Gastrocnemius medialis (tissue), 4 donors: ENCODE measurements at places on chromosomes 13 and 19.

- no peak for DNase-seq
Measured at GRCh38 chr19:46722004-46722380, 5.1 kb upstream of the PRKD2 start.

DNA sequence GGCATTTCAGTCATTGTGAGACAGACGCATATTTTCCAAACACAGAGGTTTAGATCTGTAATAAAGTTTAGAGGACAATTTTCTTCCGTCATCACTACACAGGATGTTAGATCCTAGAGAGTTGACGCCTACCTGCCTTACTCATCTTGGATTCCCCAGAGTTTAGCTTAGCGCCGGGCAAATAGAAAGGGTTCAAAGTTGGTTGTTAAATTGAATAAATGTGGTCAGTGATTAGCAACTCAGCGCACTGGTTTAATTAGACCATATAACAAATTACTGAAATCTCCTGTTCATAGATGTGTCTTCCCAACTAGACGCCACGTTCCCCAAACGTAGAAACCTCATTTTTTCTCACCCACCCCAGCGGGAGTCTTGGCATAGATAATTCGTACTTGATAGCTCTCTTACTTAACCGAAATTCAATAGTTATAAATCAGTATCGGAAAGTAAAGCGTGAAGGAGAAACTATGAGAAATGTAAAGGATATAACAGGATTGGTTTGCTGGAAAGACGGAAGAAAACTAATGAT, 726 bp upstream of the UFM1 start:
- no peak for DNase-seq

DNA sequence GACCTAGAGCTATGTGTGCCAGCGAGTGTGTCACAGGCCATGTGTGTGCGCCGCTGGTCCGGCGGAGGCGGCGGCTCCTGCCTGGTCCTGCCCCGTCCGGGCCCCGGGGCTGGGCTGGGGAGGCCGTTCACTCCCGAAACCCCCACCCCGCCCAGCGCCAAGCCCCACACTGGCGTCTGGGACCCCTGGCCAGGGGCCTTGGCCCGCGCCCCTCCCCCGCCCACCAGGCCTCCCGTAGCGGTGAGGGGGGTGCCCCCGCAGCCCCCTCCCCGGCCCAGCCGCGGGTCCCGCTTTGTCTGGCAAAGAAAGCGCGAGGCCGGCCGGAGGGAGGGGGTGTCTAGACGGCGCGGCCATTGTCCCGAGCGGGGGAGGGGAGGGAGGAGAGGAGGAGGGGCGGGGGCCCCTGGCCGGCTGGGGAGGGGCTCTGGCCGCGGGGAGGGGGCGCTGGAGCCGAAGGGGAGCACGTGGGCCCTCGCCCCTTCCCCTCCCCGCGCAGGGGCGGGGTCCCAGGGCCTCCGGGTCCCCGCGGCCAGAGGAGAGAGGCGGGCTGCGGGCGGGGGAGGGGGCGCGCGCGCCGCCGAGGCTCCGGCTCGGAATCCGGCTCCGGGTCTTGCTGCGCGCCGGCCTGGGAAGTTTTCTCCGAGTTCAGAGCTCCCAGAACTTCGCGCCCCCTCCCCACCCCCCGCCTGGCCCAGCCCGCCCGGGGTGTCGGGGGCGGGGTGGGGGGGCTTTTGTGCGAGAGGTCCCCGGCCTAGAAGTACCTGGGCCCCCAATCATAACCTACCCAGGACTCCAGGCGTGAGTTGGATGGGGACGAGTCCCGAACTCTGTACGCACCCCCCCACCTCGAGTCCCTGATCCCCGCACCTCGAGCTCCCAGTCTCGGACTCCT, 888 bp downstream of the NOTCH3 start:
- DNase-seq = no peak

DNA sequence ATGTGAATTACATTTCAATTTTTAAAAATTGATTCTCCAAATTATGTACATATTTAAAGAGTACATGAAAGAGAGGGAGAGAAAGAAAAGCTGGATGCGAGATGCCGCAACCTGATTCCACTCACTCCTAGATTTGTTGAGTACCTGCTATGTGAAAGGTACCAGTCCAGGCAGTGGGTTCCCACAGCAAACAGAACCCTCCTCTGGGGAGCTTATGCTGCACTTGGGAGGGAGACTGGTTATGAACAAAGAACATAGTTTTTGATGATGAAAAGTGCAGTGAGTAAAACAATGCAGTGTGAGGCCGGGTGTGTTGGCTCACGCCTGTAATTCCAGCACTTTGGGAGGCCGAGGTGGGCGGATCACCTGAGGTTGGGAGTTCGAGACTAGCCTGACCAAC, 43.4 kb downstream of the ACTN4 start:
- DNase-seq = no peak

- no peak for DNase-seq
Measured at GRCh38 chr13:36683701-36684100, 9.9 kb downstream of the SERTM1 start.

GRCh38 chr13:36288794-36289391, 8.7 kb downstream of the CCDC169 start:
- no peak for DNase-seq

DNA sequence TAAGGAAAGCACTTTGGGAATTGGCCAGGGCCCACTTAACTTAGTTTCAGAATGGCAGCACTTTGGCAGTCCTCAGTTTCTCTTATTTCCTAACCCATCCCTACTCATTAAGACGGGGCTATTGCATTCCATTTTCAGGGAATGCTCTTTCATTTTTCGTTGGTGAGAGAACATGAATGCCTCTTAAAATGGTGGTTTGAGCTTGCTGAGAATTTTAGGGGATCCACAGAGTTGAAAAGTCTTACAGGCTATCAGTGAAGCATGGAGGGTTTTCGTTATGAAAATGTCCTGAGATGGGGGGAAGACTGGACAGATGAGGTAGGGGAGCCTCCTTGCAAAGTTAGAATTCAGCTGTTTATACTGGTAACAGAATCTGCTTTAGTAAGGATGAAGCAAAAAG, 71.4 kb downstream of the LRCH1 start:
- no peak for DNase-seq

DNA sequence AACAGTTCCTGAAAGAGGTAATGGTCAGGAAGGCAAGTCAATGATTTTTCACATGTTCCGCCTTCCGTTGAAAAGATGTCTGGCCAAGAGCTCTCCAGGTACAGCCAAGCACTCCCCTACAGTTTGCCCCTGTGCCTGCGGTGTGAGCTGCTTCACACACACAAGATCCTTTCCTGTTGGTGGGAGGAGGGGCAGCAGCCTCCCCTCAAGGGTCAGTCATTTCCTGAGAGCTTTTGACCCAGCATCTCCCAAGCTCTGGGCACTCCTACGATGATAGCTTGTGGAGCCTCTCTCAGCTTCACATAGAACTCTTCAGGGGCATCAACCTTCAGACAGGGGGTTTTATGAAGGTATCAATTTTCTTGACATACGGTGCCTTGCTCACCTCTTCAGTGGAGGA, 86.9 kb downstream of the DOCK9 start:
- DNase-seq = no peak

DNA sequence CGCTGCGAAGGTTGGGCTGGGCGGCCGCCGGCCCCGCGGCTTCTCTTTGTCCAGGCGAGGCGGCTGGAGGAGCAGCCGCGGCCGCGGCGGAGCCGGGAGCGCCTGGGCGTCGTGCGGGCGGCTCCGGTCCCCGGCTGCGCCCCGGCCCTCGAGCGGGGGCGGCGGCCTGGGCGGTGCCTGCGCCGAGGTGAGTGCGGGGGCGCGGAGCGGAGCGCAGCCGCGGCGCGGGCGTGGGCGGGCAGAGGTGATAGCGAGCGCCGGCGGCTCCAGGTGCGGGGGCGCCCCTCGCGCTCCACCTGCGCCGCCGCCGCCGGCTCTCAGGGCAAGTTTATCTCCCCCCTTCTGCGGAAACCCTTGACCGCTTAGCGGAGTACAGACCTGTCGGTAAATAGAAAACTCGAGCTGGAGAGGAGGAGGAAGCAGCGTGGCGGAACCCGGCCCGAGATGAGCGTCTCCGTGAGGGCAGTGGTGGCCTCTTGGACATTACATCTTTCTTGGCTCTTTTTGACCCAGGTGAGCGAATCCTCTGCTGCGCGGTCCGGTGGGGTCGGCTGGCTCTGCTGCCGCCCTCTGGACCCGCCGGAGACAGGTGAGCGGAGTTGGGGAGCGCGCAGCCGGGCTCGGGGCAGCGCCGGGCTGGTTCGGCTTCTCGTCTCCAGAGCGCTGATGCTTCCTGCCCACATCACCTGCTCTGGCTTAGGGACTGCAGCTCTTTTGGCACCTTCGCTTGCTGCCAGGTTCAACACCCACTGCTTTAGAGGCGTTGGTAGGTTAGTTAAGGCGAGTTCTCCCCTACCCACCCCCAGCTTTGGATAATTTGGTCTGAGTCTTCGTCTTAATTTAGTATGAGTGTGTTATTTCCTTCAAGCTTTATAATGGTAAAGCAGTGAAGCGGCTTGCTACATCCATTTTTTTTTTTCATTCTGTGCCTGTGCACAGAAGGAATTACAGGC, at the start of gene MTUS2:
Gene MTUS2 (plus strand): TSS at position 241 of the 953 bp plus-strand sequence.
- DNase-seq = no peak

- DNase-seq = no peak
Measured at GRCh38 chr13:101204270-101205020, 211.9 kb downstream of the NALCN start.

DNA sequence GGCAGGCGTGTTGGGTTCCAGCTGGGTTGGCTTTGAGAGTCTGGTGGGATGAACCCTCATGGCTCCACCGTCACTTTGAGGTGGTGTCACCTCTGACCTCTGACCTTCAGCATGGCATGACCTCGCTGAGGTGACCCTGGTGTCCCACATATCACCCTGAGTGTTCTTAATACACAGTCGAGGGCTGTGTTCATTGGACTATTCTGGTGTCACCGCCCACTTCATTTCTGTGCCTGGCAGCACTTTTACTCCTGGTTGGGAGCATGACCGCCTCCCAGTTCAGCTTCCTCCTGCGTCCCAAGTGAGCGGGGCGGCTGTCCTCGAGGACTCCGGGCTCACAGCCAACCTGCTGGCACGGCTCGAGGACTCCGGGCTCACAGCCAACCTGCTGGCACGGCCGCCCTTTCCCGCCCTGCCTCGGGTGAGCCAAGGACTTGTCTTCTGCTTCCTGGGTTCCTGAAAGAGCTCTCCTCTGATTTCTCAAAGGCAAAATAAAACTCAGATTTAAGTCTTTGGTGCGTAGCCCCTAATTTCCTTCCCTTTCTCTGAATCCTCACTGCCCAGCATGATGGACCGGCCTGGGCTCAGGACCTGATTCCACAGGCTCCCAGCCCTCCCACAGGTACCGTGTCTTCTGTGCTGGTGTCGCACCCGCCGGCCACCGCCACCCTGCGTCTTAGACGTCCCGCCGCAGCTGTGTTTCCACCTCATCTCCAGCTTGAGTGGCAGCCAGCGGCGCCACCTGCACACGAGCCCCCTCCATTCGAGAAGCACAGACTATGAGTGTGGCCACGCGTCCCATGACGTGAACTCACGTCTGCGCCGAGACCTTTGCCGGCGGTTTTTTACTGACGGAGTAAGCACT, 10.4 kb downstream of the ATP4B start:
- peak; percentile 45 for DNase-seq

GRCh38 chr13:27174766-27175455, 3.3 kb upstream of the USP12 start:
- DNase-seq = no peak

DNA sequence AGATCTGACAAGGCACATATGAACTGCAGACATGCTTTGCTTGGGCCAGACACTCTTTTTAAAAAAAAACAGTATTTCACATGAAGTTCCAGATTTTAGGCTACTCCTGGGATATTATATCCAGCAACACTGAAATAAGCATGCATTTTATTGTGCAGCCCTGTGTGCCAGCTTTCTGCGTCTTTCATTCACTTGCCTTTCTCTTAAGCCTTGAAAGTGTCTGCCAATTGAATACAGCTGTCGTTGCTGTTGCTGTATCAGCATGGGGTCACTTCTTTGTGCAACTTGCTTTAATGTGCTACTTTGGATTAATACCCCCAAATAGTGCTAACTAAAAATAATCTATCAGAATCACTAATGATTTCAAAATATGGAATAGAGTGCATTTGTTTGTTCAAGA, 657.8 kb downstream of the SLITRK6 start:
- DNase-seq = no peak

DNA sequence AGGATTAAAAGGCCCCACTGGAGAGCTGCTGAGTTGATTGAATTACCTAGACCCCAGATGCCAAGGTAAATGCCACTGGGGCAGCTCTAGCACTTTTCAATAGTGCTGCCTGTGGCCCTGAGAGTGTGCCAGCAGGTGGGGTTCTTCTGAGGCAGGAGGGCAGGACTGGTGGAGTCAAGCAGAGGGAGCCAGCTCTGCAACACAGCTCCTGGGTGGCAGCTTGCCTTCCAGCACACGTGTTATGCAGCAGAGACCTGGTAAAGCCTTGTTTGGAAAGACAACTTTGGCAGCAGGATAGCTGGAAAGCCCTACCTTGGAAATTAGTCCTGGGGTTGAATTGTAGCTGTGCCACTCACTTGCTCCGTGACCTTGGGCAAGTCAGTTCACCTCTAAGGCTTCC, 306.6 kb downstream of the ATP8A2 start:
- peak; percentile 19 for DNase-seq

- no peak for DNase-seq
Measured at GRCh38 chr19:29793116-29793727, 18.6 kb upstream of the CCNE1 start.

- peak; percentile 54 for DNase-seq
Measured at GRCh38 chr13:48571126-48571913, 38.4 kb upstream of the RCBTB2 start.

- DNase-seq = peak; percentile 81
Measured at GRCh38 chr19:3047496-3048189, 14.7 kb downstream of the TLE5 start.

DNA sequence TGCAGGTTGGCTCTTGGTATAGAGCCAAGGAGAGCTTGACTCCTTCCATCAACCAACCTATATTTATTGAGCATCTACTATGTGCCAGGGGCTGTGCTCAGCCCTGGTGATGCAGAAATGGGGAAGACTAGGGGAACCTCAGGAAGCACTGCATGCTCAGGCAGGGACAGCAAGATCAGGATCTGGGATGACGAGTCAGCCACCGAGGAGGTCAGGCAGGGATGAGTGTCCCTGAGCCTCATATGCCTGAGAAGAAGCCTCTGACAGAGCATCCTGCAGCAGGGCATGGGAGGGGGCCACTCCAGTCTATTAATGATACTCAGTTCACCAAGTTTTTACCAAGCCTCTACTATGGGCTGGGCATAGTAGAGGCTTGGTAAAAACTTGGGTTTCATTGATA, 158.1 kb downstream of the KATNAL1 start:
- no peak for DNase-seq

- peak; percentile 11 for DNase-seq
Measured at GRCh38 chr19:41575998-41576397, at the start of gene CEACAM21. TSS of gene CEACAM21 (plus strand) at chr19:41576166. CDS start at chr19:41576275, 109 bp downstream.

- no peak for DNase-seq
Measured at GRCh38 chr13:21481359-21481758, 22.3 kb upstream of the ZDHHC20 start.
